Effector memory CD4-positive, alpha-beta T cell (primary cell): ENCODE measurements at places on chromosomes 4 and X.

GRCh38 chrX:114930227-114930626, 87.2 kb downstream of the IL13RA2 start:
- no peak for DNase-seq

GRCh38 chrX:45769761-45770582, 569.3 kb upstream of the DIPK2B start:
- peak; percentile 31 for DNase-seq

GRCh38 chrX:147174591-147174990, 360.0 kb upstream of the CXorf51A start:
- no peak for DNase-seq

GRCh38 chr4:142846108-142846728, at the start of gene INPP4B:
Gene INPP4B, minus strand, starts transcription at chr4:142846301.
- DNase-seq, result peak; percentile 16
